ENCODE measurements at places on chromosomes 11 and 22. TPM values are rescaled to one million over a fixed set of nuclear protein-coding genes. Genes with fewer than 3 reads are reported as not detected.

DNA sequence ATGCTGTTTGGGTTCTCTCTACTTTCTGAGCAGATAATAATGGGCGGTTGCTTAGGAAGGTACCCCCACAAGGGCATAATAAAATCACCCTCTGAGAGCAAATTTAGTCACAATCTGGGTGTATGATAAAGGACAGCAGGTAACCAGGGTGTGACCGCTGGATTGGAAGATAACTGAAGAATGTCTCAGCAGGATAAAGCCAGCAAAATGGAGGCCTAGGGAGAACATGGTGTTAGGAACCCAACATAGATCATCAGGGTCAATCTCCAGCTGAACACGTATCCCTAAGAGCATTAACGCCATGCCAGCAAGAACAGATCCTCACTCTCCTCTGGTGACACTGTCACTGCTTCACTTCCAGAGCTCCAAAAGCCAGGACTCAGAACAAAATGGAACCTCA, 64.5 kb upstream of the SCUBE2 start:
- DNase-seq = no peak

Gene CYP2R1
- 17.5 TPM for total RNA-seq

DNA sequence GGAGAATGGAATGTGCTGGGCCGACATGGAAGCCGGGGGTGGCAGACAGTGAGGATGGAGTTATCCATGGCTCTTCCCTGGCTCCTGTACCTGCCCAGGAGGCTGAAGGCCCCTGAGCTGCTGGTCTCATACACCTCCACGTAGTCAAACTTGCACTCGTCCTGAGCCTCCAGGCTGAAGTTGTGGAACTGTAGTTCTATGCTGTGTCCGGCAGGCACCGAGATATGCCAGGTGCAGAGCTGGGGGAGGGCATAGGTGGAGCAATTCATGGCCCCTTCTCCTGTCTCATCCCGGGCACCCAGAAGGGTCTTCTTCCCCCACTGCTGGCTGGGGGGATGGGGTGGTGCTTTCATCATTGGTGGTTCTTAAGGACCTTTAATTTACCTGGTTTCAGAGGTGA, 2.8 kb downstream of the MFRP start:
- DNase-seq = no peak

- no peak for DNase-seq
These were observed 167.3 kb downstream of the TBC1D22A start for GRCh38 chr22:46929710-46930204.

Gene OR8B4
- not detected for total RNA-seq

DNA sequence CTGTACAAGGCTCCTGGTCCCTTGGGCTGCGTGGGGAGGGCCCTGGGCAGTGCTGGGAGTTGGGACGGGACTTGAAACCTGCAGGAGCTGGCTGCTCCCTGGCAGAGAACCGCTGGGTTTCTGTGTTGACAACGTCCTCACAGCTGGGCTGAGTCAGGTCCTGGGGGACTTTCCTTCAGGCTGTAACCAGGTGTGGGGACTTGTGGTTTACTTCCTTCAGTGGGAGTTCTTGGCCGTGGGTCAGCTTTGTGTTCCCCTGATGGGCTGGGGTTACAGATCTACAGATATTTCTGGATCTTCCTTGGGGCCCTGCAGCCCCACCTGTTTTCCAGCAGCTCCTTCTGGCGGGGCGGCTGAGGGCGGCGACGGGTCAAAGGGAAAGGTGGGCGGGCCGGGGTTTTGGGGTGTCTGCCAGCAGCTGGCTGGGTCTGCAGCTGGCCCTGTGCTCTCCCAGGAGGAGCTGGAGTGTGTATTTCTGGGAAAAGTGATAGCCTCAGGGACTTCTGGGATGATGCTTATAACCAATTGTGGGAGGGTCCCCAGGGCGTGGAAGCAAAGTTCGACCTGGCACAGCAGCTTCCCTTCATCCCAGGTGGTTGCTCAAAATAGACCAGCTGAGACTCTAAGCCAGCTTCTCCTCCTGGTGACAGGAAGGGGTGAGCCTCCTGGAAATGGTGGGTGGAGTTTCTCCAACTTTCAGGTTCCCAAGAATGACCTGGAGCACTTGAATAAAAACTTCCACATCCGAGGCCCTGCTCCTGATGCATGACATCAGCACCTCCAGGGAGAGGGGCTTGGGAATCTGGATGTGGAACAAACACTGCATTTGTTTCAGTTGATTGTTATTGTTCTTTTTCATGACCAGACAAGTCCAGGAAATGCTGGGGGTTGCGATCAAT, 19.1 kb downstream of the ST14 start:
- DNase-seq = no peak

DNA sequence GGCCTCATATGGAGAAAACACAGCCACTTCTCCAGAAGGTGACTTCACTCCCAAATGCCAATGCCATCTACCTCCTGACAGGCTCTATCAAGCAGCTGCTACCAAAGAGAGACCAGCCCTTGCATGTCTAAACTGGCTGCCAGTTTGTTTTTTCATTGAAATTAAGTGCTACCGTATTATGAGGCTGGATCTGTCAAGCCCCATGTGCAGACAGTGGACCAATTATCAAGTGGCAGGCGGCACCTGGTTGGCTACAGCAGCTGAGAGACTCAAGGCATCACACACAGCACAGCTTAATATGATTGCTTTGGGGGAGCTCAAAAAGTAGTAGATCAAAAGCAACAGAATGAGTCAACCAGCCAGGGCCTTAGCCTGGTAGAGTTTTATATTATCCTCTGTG, 1293.0 kb upstream of the TENM4 start:
- DNase-seq = no peak

DNA sequence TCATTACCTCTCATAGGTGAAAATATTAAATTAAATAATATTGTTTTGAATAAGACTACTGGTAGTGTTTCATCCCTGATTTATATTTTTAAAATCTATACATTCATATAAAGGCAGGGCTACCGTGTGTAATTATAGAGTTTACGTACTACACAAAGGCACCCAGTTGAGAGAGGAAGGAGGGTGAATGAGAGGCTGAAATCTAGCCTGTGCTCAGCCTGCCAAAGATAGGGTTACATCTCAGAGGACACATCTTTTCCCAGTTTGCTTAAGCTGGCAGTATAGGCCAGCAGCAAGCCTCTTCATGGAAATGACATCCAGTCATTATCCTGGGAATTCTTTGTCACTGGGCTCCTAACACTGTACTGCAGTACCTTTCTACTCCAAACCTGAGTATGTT, 7.5 kb upstream of the B3GNT6 start:
- DNase-seq = no peak

GRCh38 chr11:35783809-35784208, 121.2 kb downstream of the TRIM44 start:
- no peak for DNase-seq

DNA sequence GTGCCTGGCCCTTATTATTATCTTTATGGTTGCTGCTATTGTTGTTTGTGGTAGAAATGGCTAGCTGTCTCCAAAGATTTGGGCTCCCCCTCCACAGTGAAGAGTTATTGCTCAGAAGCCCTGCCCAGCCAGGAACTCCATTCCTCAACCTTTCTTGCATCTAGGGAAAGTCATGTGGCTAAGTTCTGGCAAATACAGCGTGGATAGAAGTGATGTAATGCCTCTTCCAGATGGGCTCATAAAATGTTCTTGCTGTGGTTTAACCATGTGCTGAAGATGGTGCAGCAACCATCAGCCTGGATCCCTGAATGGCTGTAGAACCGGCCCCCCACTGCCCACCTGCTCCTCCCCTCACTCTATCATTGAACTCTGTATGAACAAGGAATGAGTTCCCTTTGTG, 203.5 kb upstream of the E2F8 start:
- no peak for DNase-seq

DNA sequence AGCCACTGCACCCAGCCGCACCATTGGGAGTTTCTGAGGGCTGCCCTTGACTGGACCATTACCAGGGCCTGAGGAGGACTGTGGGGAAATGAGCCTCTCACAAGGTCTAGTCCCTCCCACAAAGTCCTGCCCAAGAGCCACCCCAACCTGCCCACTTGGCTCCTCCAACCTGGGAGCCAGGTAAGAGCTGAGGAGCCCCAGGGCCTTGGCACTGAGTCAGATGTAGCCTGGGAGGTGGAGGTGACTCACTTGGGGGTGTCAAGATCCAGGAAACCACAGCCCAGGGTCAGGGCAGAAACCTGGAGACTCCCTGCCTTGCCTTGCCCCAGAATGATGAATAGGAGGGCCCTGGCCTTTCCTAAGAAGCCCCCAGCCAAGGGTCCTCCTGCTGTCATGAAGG, 25.8 kb upstream of the P2RY2 start:
- DNase-seq = peak; percentile 83

Gene MS4A15
- not detected for total RNA-seq

DNA sequence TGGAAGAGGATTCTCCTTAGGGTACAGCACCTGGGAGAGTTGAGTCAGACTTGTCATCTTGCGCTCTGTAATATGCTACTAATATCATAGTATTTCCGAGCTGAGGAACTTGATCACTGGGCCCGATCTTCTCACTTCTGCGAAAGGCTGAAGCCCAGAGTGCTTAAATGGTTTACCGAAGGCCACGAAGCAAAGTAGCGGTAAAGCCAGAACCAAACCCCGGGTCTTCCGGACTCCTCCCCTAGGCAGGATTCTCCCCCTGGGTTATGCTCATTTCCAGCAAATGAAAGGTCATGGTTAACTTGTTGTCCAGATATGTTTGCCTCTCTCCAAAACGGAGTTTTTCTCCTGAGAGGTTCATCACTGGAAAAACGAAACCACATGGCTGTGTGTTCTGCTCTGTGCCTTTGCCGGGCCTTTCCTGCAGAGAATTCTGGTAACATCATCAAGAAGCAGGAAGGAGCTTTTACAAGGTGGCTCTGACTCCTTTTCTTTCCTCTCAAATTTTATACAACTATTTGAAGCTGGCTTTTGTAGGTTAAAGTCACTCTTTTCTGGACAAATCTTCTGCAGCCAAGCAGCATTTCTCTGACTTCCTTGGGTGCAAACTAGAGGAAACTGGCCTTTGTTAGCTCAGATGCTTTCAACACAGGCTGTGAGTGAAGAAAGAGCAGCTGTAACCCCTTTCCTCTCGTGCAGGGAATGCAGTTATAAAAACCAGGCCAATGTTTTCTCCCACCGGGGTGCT, 35.5 kb downstream of the UBASH3B start:
- no peak for DNase-seq

- no peak for DNase-seq
These were observed 2.1 kb upstream of the LRRC32 start for GRCh38 chr11:76672431-76673175.

GRCh38 chr22:19848298-19849224, 6.1 kb downstream of the GNB1L start:
- no peak for DNase-seq

Gene TNNT3
- 3.4 TPM for total RNA-seq

Gene TCF20
- total RNA-seq = 69.3 TPM

Gene OR8D1
- total RNA-seq = not detected

DNA sequence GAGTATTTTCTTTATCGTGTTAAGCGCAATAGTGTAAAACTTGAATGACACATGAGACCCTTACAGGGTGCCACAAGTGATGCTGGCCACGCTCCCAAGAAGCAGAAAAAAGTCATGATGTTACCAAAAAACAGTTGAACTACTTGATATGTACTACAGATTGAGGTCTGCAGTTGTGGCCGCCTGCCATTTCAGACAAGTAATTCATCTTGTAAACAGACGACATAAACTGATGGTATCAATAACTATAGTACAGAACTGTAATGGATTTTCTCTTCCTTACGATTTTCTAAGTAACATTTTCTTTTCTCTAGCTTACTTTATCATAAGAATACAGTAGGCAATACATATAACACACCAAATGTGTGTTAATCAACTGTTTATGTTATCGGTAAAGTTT, 5.5 kb downstream of the CD59 start:
- no peak for DNase-seq

Gene CASP12
- total RNA-seq = not detected

DNA sequence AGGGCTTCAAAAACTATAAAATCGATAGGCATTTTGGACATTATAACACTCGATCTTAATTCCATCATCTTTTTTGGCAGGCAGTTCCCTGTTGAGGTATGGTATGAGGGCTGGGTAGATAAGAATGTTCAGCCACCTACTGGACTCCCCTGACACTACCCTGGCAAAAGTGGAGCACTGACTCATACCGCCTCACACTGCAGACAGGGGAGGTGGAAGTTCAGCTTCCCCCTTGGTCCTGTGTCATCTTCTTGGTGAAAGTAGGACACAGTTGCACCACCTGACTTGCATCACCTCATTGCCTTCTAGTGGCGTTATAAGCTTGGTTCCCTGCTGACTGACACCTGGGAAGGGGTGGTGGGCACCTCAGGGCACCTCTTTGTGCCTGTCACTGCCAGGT, 30.4 kb downstream of the PAAF1 start:
- DNase-seq = no peak

Gene SLC36A4
- total RNA-seq = 16.3 TPM

Gene CHST1
- total RNA-seq = 1.1 TPM

- no peak for DNase-seq
These were observed 5.3 kb upstream of the CARD18 start for GRCh38 chr11:105144887-105145286.

- DNase-seq = no peak
These were observed 14.0 kb upstream of the SESN3 start for GRCh38 chr11:95245038-95245437.

Gene BTG4
- not detected for total RNA-seq

GRCh38 chr11:132838627-132839026, 693.7 kb downstream of the OPCML start:
- no peak for DNase-seq

DNA sequence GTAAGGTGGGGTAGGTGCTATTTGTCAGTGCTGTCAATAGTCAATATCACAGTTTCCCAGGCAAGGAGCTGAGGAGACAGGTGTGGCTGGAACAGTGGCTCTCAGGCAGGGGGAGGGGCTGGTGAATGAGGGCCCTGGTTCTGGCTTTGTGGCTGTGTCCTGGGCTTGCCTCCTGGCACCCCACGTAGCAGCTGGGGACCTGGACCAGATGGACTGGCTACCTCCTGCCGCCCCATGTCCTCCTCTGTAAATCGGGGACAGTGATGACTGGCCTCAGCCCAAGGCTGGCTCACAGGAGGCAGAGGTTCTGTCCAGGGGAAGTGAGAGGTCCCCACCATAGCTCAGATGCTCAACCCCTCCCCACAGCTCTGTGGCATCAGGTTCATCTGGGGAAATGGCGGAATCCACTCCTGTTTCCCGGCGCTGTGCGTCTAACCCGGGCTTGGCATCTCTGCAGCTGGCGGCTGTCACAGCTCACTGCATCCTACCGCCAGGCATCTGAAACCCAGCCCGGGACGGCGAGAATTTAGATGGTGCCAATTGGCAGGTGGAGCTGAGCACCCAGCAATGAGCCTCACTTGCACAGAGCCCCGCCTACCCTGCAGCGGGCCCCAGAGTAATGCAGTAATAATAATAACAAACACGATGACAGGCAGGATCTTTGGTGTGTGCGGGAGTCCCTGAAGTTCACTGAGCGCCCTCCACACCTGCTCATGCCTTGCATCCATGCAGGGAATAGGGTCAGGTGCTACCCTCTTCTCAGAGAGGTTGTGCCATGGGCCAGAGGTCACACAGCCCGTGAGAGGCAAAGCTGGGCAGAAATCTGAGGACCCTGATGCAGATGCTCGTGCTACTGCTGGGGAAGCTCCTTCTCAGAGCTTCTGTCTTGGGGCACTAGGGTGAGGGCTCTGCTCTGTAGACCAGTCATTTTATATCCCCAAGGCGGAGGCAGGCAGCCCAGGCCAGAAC, 27.8 kb upstream of the SHISAL1 start:
- DNase-seq = no peak
